ENCODE measurements at places on chromosomes 7 and 10.

DNA sequence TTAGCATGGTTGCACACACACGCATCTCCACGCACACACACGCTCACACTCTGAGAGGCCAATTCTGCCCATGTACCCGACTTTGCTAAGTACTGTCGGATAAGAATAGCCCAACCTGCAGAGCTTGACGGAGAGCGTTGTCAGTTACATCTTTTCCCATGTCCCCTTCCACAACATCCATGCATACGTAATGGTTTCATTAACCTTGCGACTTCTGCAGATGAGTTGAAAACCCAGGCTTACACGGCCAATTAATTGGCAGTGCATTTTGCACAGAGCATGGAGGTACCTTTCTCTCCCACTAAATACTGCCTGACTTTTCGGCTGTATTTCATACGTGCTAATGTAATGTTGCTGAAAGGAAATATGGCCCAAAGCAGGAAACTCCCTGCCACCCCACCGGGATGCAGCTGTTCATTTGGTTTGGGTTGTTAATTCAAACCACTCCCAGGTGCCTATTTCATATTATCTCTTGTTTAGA is 291.2 kb upstream of the HABP2 start:
- no peak for DNase-seq

GRCh38 chr10:73917566-73918305 is 6.8 kb downstream of the PLAU start:
- no peak for DNase-seq

- DNase-seq: no peak
Measured at GRCh38 chr7:132423594-132424200, 152.6 kb downstream of the PLXNA4 start.

DNA sequence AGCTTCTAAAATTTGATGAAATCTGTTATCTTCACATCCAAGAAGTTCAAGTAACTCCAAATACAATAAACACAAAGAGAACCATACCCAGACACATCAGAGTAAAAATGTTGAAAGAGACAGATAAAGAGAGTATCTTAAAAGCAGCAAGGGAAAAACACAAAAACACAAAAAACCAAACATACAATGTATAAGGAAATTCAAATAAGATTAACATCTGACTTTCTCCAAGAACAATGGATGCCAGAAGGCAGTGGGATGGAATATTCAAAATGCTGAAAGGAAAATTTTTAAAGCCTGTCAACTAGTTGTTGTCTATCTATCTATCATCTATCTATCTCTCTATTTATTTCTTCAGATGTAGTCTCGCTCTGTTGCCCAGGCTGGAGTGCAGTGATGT is 72.4 kb upstream of the MKLN1 start:
- DNase-seq: no peak

DNA sequence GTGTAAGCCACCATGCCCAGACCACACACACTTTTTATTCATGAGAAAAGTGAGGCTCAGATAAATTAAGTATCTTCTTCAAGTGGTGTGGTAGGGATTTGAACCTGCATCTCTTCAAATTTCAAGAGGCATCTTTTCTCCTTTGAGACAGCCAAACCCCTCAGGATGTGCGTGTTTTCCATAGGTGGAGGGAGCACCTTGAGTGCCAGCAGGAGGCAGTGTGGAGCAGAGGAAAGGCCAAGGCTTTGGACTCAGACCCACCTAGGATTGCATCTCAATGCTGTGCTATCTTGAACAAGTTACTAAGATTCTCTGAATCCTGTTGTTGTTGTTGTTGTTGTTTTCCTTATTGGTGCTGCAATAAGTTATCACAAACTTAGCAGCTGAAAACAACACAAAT is 40.2 kb upstream of the MYL10 start:
- no peak for DNase-seq

DNA sequence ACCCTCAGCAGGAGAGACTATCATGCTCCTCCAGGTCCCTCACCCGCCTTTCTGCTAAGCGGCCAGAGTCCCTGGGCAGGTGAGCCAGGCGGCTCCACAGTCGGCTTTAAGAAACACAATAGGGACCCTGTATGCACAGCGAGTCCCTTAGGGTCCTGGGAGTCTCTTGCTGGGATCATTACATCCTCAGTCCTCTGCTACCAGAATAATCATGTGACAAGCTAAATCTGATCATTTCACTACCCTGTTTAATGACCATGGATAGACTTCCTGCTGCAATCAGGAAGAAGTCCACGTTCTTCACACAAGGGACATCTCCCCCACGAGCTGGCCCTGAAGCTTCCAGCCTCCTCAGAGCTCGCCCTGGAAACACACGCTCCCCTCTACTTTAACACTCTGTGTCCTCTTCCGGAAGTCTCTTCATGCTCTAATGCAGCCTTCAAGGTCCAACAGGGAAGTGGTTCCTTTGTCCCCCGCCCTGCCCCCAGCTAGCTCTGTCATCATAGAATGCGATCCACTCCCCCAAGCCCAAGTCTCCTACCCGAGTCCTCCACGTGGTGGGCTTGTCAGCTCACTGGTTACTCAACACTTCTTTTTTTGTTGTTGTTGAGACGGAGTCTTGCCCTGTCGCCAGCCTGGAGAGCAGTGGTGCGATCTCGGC is 101.5 kb downstream of the RNF216 start:
- DNase-seq: no peak

DNA sequence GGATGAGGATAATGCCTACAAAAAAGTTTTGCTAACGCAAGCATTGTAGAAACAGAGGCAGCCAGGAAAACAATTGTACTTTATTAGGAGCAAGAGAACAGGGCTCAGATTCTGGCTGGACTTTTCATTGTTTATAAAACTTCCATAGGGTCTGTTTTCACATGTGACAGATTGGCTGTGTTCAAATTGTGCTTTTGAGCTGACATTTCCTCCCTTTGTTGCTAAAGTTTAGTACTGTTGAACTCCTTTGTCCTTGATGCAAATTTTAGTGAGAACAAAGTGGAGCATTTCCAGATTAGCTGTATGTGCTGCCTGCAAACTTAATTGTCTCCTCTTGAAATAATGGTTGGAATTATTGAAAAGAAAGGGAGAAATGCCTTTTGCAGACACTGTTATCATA is 221.0 kb upstream of the FZD1 start:
- no peak for DNase-seq

- DNase-seq: no peak
Measured at GRCh38 chr7:101865031-101865430, 47.6 kb downstream of the CUX1 start.

GRCh38 chr10:124042656-124043309 is 50.6 kb downstream of the CHST15 start:
- no peak for DNase-seq

DNA sequence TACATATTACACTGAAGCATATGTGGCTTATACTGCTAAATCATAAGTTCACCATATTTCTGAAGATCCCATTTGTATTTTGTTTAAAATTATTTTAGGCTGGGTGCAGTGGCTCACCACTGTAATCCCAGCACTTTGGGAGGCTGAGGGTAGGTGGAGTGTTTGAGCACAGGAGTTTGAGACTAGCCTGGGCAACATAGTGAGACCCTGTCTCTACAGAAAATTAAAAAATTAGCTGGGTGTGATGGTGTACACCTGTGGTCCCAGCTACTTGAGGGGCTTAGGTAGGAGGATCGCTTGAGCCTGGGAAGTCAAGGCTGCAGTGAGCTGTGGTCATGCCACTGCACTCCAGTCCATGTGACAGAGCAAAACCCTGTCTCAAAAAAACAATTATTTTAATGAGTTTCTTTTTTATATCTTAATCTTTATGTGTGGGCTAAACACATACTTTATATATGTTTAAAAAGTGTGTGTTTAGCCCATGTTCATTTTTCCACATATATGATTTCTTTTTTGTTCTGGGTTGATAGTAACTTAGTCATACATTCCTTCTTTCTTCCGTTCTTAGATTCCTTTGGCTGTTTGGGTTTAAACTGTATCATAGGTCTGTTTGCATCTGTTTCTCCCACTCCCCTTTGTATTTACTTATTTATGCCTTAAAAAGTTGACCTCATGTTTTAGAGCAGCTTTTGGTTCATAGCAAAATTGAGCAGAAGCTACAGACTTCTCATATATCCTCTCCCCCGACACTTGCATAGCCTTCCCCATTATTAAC is 33.5 kb downstream of the RSBN1L start:
- DNase-seq: no peak

DNA sequence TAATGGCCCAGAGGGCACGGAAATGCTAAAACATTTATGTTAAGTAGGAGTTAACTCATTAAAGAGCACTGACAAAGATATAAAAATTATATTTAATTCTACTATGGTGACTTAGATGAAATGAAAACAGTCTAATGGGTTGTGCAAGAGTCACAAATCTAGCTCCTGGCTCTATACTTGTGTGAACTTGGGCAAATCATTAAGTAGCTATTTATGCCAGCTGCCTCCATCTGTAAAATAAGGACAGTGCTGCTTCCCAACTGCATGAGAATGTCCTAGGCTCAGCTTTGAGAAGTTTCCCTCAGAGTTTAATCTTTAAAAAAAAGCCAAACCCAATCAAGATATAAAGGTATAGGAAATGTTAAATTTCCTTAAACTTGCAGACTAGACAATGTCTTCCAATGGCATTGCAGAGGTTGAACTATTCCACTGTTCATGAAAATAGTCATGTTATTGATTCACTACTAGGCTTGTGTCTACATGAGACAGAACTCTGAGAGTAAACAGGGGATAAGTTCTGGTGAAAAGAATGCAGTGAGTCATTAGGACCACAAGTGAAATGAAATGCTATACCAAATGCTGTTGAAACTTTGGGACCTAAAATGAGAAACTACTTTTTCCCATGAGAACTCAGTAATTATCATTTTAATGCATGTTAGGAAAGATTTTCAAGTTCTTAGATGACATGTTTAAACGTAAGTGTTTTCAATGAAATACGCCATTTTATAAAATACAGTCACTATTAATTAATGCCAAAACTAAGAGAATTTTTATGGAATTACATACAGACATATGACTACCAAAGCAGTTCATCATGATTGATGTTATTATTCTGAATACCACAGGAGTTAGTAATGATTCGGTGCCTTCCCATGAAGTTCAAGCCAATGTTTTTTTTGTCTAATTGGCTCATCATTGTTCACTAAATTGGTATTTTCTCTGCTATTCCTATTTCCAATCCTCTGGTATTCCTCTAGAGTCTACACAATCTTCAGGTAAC is 84.2 kb downstream of the CDK6 start:
- DNase-seq: peak; percentile 68

DNA sequence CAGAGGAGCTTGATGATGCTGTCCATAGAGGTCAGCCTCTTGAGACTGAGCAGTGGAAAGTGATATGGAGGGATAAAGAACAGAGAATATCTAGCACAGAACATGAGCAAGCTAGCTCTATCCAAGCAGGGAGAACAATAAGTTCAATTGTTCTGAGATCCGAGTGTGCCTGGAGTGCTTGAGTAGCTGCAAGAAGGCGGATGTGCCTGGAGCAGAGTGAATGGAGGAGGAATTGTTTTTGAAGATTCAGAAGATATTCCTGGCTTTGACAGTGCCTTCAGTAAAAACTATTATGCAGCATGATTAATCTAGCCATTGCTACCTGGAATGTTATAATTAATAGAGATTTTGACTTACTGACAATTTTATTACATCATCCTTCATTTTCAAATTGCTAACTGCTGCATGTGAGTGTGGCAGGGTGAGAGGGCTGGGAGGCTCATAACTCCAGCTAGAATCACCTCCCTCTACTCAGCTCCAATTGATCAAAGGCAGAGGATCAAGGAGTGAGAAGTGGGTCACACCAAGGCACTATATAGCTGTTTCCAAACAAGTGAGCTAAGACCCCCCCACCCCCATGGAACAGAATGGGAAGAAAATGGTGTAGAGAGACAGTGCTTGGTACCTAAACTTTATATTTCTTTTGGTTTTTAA is 302.8 kb downstream of the ADRA2A start:
- no peak for DNase-seq

Data from A549 (cell line).